ENCODE measurements at places on chromosomes 12 and 14.

- no peak for DNase-seq
Measured at GRCh38 chr14:74516451-74517160, 23.0 kb downstream of the ISCA2 start.

DNA sequence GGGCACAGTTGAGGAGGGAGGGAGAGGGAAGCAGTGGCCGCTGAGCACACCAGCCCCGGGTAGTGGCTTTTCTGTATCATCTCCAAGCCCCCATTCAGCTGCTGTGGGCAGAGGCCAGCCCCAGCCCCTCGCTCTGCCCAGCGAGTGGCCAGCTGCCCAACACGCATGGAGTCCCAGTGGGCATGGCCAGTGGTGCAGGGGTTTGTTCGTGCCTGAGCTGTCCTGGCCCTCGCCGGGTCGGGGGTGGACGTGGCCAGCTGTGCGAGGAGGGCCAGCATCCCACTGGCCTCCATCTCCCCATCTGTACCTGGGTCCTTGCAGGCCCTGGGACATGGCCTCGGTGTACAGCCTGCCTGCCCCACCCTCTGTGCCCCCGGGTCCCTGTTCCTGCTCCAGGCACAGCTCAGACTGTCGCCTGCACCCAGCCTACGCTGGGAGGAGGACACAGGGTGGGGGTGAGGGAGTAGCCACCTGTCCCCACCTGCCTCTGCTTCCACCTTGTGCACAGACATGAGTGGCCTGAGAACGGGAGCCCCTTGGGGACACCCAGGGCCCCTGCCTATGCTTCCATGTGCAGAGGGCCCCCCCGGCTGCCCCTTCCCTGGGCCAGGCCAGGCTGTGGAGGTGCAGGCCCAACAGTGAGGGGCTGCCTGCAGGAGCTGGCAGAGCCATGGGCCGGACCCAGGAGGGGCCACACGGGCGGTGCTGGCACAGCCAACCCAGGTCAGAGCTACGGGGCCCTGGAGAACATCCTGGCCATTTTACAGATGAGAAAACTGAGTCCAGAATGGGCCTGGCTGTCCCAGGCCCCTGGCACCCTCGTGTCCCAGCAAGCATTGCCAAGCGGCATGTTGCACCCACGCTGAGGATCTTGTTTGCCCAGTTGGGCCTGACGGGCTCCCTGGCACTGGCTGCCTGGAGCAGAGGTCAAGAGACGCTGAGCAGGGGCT lies 4.3 kb downstream of the INF2 start:
- no peak for DNase-seq

GRCh38 chr12:12019881-12020280 lies 50.9 kb upstream of the BCL2L14 start:
- DNase-seq: no peak

- DNase-seq: no peak
Measured at GRCh38 chr12:123401753-123402683, 18.1 kb downstream of the KMT5A start.

GRCh38 chr14:85996551-85996950 lies 466.6 kb downstream of the FLRT2 start:
- DNase-seq: no peak

GRCh38 chr14:104913435-104913834 lies 11.2 kb upstream of the PLD4 start:
- no peak for DNase-seq

GRCh38 chr14:21203470-21204166 lies 47.8 kb upstream of the OR5AU1 start:
- DNase-seq: no peak

DNA sequence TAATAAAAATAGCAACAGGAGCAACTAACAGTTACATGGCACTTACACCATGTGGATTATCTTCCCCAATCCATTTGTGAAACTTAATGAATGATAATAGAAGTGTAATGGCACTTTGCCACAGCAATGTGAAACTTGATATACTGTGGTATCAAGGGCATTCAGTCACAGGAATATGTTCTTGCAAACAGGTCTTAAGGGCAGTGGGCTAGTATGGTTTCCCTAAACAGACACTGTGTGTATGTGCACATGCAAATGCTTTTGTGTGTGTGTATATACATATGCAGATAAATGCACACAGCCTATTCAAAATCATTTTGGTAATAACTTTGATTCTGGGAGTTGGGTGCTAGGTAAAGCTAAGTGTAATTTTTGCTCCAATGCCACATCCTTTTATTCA lies 26.2 kb upstream of the ARHGAP5 start:
- no peak for DNase-seq

DNA sequence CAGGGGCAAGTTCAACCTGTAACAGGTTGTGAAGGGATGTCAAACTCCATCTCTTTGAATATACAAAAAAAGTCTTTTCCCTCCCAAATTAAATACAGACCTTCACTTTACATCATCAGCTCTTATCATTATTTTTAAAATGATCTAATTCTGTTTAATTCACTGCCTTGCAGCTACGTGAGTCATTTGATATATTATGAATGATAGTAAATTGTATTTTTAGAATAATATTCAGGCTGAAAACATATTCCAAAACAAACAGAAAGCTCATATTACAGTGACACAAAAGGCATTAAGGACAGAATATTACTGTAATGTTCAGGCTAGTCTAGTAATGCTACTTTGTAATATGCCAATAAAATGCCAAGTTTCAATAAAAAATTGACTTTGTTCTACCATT lies 53.3 kb downstream of the BCAT1 start:
- no peak for DNase-seq

GRCh38 chr14:78307671-78308070 lies 137.5 kb downstream of the NRXN3 start:
- DNase-seq: no peak

GRCh38 chr12:53483979-53484377 lies 15.3 kb downstream of the MAP3K12 start:
- no peak for DNase-seq

DNA sequence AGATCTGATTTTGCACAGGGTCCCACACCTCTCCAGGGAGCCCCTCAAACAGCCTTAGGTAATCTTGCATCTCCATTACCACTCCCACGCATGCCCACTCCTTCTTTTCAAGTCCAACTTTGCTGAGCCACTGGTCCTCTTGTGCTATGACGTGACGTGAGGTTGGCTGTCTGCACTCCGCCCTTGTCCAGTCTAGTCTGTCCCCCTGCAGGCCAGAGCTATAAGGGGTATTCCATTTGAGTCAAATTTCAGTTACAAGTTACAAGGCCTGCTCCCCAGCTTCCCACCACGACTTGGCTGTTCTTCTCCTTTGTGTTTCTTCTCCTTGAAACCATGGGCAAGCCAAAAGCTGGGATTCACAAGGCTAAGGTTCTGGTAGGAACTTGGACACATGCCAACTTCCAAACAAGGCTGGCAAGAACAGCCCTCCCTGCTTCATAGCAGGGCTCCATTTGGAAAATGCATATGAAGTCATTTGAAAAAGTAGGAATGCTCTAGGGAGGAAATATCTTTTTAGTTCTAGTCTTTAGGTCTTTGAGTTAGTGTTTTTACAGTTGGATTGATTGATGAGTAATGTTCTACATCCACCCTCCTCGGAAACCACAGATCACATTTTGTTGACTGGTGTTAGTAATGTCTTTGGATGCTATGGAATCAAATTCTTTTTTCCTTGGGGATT lies 49.1 kb downstream of the KCNA1 start:
- no peak for DNase-seq

- no peak for DNase-seq
Measured at GRCh38 chr14:99734406-99735051, 50.4 kb downstream of the CYP46A1 start.

GRCh38 chr14:100573002-100573756 lies 14.0 kb downstream of the BEGAIN start:
- DNase-seq: no peak

DNA sequence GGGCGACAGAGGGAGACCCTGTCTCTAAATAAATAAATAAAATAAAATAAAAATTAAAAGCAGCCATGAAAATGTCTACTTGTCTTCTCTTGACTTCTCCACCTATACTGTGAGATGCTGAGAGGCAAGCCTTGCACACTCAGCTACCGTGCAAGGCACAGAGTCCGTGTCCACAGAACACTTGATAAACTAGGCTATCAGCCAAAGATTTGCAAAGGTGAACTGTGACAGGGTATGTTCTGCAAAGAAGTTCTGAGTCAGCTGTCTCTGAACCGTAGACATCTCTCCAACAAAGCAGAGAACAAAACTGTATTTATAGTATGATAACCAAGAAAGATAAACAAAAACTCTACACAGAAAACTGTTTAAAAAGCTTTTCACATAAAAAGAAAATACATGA lies 35.5 kb downstream of the STXBP6 start:
- no peak for DNase-seq

DNA sequence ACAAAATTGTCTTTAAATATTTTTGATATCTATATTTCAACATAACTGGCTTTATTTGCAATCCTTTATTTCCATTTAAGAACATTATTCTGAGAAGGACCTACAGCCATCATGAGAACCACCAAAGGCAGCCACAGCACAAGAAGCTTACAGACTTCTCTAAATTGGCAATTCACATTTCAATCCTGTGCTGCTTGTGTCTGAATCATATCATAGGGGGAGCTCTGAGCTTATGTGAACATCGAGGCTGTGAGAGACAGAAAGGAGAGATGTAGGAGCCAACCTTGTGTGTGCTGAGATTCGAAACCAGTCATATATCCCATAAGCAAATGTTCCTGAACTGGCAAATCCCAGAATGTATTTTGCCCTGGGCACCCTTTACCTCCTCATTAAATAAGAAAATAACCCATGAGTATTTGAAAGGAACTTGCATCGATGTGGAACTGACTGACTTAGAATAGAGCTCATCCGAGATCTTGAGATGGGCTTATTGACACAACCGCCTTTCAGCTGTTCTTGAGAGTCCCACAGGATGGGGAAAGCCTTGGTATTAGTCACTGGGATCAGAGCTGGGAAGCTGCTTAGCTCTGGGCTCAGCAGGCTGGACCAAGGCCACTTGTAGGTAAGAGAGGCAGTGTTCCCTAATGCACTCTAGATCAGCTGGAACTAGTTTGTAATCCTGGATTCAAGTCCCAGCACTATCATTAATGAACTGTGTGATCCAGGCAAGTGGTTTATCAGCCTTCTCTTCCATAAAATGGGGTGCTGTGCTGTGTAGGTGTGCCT lies 329.8 kb downstream of the CACNA1C start:
- no peak for DNase-seq

GRCh38 chr12:114481200-114481535 lies 75.2 kb upstream of the TBX5 start:
- DNase-seq: no peak

- peak; percentile 51 for DNase-seq
Measured at GRCh38 chr12:1117970-1118563, 127.0 kb downstream of the ERC1 start.

DNA sequence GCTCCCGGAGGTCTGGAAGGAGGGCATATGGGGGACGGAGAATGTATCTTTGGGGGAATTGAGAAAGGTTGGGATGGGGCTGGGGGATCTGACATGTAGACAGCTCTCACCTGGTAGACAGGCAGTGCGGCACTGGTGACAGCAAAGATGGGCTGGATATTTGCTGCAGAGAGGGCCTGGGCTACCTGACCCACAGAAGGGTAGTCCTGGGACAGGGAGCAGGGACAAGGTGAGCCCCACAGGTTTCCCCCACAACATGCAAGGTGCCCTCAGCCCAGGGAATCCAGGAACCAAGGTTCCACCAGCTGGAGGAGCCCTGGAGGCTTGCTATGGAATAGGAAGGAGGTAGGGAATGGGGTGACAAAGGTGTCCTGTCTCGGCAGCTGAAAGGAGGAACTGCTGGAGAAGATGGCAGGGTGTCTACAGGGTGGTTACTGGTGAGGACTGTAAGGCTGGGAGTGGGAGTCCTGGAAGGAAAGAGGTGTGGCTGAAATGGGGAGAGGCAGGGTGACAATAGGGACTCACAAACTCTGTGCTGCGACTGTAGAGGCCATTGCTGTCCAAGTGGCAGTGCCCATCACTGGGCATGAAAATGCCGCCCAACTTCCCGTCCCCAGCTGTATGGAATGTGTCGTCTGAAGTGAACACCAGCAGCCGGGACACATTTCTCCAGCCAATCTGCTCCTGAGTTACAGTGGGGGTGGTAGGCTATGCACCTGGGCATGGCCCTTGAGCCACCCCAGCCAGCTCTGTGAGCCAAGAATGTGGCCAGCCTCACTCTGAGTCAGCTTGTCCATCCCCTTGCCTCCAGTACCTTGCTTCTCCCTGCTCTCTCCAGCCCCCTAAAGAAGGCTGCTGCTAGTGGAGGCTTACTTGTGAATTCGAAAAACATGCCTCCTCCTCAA lies 11.3 kb downstream of the ITGB7 start:
- no peak for DNase-seq

Data from CD14-positive monocyte (primary cell).